Left ventricle myocardium inferior (tissue), 1 donor: ENCODE measurements at places on chromosomes 5 and 9. TPM values are rescaled to one million over a fixed set of nuclear protein-coding genes. Genes with fewer than 3 reads are reported as not detected.

Gene PAIP2
- 148 TPM for total RNA-seq

Gene DBH
- not detected for total RNA-seq

Gene ELOVL7
- 0.19 TPM for total RNA-seq

Gene ALDOB
- total RNA-seq: 0.41 TPM

Gene PHF2
- total RNA-seq: 27.4 TPM

Gene PDE6A
- 0.22 TPM for total RNA-seq

- no peaks in the 10 kb centered on the region for H3K36me3 ChIP-seq
- no peak overlapping the region for H3K27ac ChIP-seq
- no peak overlapping the region for H3K4me3 ChIP-seq
These were observed 287.6 kb upstream of the MSX2 start for GRCh38 chr5:174436750-174437149.

GRCh38 chr5:17918373-17919104 lies 284.3 kb downstream of the TAF11L14 start:
- H3K4me1 ChIP-seq: no peaks in the 10 kb centered on the region
- no peaks in the 10 kb centered on the region for H3K27me3 ChIP-seq
- H3K36me3 ChIP-seq: no peaks in the 10 kb centered on the region
- H3K4me3 ChIP-seq: no peak overlapping the region
- no peak overlapping the region for H3K27ac ChIP-seq
- no peak for DNase-seq

- no peaks in the 10 kb centered on the region for H3K36me3 ChIP-seq
- no peak overlapping the region for H3K27ac ChIP-seq
- peaks cover 14% of the 10 kb centered on the region for H3K27me3 ChIP-seq
- no peak for DNase-seq
- no peaks in the 10 kb centered on the region for H3K4me1 ChIP-seq
These were observed 5.1 kb downstream of the CCIN start for GRCh38 chr9:36174271-36174670.
